ENCODE measurements at places on chromosomes 11 and 22.

DNA sequence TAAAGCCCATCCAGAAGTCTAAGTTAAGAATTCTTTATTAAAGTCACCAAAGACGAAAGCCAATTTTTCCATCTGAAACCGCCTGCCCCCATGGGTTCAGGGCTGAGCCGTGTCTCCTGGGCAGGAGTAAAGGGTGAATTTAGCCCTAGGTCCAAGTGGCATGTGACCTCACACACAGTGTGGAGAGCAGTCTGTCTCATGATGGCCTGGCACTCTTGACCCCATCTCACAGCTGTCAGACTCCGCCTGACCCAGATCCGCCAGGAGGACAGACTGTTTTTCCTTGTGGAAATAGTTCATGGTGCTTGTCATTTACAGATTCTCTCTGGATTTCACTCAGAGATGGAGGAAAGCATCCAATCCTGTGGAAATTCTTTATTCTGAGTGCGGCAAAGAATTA is 109.7 kb downstream of the GALNT18 start:
- DNase-seq, result no peak

GRCh38 chr11:126160345-126161022 is 51.0 kb downstream of the RPUSD4 start:
- DNase-seq, result no peak

GRCh38 chr22:20742764-20743163 is 31.1 kb upstream of the SERPIND1 start:
- no peak for DNase-seq

DNA sequence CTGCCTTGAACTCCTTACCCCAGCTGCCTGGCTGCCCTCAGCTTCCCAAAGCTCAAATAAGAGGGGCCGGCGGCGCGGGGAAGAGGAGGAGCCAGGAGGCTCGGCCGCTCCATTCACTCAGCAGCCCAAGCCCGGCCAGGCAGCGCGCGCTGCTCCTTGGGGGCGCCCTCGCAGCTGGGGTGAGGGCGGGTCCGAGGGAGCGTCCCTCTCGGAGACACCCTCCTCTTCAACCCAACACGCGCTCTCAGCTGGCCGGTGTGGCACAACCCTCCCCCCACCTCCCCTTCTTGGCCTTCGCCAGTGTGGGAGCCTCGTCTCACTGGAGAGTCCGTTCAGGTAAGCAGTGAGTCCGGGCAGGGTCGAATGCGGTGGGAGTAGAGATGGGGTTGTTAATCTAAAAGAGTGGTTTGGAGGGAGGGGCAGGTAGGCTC is at the start of gene WT1:
Gene WT1 (minus strand): TSS at position 29 of the 431 bp plus-strand sequence.
- DNase-seq, result no peak

GRCh38 chr22:49116021-49116420 is 711.7 kb downstream of the BRD1 start:
- no peak for DNase-seq

DNA sequence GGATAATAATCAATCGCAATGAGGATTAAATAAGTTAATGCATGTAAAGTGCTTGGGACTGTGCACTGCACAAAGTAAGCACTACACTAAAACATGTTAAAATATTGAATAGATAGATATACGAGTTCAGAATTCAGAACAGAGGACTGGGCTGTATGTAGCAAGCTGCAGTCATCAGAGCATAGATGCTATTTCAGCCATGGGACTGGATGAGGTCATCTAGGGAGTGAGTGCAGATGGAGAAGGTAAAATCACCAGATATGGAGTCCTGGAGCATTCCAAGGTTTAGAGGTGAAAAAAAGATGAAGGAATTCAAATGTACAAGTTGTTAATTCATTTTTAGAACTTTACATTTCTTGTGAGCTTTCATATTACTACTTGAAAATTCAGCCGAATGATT is 347.5 kb upstream of the DDI1 start:
- DNase-seq, result no peak

- no peak for DNase-seq
Observed at GRCh38 chr11:46444305-46444704, 52.7 kb upstream of the CHRM4 start.

- DNase-seq, result no peak
Observed at GRCh38 chr22:50294319-50294656, 13.2 kb downstream of the PLXNB2 start.

- no peak for DNase-seq
Observed at GRCh38 chr11:61153593-61154095, 7.6 kb downstream of the VPS37C start.

DNA sequence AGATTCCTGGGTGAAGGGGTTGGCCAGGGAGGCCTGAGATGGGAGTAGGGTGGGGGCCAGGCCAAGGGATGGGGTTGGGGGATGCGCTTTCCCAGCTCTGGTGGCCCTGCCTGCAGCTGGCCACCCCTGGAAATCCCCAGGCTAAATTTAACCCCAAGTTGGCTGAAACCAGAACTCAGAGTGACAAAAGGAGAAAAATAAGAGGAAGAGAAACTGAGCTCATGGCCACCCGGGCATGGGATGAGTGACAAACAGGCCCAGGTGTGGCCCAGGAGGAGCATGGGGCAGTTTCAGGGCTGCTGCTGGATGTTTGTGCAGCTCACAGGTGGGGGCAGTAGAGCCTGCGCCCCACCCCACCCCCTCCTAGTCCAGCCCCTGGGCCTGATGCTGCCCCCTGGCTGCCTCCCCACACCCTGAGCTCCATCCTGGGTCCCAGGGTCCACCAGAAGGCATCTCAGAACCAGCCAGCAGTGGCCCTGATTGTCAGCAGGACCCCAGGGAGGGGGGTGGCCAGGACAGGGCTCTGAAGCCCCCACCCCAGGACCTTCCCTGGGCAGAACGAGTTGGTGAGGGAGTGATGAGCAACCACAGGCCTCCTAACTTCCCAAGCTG is 48.0 kb downstream of the IGLL5 start:
- DNase-seq, result no peak

DNA sequence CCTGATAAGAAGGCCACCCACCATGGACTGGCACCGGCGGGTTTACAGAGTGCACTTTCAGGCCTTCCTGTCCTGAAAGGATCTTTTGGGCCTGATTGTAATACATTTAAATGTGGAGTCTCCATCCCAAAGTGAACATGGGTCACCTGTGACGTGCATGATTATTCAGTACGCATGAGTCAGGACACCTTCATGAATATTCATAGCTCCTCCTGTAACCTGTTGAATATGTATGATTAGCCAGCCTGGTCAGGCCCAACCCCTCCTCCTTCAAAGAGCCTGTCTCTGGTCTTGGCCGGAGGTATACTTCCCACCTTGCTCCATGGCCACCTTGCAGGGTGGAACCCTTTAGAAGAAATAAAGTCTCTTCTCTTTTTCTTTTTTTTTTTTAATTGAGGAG is 75.9 kb upstream of the NUP50 start:
- DNase-seq, result no peak

GRCh38 chr22:38469306-38469781 is 1.4 kb downstream of the KDELR3 start:
- DNase-seq, result no peak

DNA sequence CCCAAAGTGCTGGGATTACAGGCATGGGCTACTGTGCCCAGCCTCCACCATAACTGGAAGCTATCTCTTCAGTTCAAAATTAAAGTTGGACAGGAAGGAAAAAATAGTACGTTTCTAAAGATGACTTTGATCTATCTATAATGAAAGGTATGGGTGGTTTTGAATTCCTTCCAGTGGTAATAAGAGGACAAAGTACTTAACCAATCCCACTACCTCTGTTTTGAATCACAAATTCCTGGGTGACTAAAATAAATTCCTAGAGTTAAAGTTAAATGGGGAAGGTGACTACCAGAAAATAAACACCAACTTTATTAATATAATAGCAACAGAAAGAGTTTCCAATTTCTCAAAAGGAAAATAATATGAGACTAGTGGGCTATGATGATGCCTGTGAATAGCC is 9.1 kb downstream of the PHF5A start:
- no peak for DNase-seq

DNA sequence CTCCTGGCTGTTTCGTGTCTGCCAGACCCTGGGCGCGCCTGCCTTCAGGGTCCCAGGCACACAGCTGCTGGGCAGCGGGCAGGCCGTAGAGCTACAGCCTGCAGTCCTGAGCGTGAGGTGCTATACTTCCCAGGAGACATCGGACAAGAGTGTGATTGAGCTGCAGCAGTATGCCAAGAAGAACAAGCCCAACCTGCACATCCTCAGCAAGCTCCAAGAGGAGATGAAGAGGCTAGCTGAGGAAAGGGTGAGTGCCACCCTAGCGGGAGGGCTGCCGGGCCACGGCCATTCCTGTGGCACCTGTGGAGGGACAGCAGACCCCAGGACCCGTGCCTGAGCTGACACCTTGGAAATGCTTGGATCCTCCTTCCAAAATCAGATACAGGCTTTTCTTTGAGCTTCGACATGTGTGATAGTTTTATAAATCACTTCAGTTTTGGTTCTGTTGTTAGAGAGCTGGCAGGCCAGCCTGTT is 7.1 kb upstream of the RANBP1 start:
- no peak for DNase-seq

GRCh38 chr11:78209478-78209877 is 20.8 kb downstream of the USP35 start:
- no peak for DNase-seq

DNA sequence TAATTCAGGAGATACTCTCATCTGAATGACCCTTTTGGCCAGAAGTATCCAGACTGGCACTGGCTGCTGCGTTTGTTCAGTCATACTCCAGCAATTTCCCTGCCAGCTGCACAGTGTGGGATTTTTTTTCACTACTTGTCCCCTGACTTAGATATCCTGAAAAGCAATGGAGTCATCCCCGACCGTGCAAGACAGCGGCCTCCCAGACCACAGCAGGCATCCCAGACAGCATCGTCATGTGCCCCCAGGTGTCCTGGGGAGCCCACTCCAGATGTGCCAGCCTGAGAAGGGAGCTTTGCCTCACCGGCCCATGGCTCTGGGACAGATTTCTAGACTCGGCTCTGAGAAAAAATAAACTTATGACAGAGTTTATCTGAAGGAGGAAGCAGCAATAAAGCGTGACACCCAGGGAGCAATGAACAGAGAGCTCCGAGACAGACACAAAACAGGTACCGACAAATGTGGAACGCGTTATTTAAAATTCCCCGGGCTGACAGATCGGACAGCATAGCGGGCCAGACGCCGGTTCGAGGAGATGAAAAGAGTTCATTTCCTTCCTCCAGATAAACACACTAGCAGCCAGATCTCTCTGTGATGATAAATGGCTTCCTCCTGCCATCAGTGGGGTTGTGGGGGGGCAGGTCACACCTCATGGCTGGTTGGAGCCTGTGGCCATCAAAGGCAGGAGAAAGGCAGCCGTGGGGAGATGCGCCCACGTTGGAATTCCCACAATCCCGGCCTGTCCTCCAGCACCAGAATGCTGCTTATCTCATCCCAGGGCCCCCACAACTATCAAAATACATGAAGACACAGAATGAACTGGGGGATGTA is 106.4 kb upstream of the FGF3 start:
- no peak for DNase-seq

DNA sequence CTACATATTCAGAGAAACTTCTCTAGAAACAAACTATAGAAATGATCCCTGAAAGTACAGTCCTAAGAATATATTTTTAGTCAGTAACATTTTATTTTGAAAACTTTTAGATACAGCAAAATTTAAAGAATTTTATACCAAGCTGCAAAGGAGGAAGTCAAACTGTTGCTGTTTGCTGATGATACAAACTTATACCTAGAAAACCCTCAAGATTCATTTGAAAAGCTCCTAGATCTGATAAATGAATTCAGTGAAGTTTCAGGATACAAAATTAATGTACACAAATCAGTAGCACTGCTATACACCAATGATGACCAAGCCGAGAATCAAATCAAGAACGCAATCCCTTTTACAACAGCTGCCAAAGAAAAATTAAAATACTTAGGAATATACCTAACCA is 10.1 kb downstream of the ZBTB44 start:
- no peak for DNase-seq

GRCh38 chr22:36536717-36537116 is 7.8 kb upstream of the EIF3D start:
- DNase-seq, result no peak

DNA sequence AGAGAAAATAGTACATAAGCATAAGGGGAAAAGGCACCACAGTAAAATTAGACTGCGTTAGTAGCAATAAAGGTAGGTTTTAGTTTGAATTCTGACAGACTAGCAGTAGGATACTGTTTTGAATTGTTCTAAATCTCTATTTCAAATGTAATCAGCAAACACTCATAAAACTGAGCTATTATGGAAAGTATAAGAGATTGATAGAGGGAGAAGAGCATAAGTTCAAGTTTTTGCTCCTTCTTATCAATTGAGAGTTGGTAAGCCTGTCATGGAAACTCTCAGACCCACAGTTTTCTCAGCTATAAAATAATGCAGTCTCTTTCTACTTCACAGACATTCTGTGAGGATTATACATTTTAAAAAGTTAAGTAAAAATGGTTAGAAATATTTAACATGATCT is 840.2 kb upstream of the CNTN5 start:
- no peak for DNase-seq

- no peak for DNase-seq
Observed at GRCh38 chr11:82831364-82831763, 68.9 kb downstream of the PRCP start.

DNA sequence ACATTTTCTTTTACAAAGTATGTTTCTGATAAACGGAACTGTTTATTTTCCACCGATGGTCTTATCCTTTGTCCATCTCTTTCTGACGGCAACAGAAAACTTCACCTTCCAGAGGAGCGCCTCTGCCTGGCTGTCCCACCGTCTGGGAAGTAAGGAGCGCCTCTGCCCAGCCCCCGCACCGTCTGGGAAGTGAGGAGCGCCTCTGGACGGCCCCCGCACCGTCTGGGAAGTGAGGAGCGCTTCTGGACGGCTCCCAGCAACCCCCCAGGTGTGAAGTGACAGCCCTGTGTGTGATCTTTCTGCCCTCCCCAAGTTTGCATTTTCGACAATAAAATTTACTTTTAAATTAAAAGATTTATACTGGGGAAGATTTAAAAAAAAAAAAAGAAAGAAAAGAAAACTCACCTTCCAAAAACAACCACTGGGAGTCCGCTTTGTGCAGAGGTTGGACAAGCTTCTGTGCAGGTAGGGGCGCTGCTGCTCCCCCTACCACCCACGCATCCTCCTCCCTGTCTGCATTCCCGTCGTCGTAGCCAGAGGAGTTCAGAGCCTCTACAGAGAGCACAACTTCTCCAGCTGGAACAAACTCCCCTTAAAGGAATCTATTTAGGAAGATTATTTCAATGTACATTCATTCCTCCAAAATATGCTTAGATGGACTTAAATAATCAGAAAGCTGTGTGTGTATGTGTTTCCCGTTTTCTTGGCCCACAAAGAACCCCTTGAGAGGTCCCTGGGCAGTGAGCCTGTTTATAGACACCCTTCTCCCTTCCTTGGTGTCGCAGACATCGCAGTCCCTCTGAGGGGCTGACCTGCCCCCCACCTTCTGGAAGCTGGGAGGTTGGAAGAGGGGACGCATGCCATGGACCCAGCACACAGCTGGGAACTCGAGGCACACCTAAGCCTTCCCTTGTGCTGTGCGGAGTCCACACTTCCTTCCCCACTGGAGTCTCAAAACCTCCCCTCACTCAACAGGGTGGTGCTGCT is 849 bp upstream of the APOBEC3B start:
- DNase-seq, result no peak

DNA sequence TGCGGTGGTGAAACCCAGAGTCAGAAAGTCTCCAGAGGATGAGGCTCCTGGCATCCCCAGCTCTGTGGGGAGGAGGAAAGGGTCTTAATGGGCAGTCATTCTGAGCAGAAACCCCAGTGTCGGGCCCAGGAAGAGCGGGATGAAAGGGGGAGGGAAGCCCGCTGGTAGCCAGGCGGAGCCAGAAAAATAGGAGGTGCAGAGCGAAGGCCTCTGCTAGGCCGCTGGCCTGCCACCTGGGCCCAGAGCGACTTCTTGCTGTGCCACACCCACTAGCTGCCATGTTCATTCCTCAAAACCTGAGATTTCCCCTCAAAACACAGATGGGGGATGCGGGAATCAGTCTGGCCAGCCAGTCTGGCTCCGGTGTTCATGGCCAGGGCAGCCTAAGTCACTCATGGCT is 650 bp upstream of the POU2AF3 start:
- no peak for DNase-seq

Data from T-cell (primary cell).